Right ventricle myocardium inferior (tissue), 1 donor: ENCODE measurements at places on chromosomes 5 and 9.

DNA sequence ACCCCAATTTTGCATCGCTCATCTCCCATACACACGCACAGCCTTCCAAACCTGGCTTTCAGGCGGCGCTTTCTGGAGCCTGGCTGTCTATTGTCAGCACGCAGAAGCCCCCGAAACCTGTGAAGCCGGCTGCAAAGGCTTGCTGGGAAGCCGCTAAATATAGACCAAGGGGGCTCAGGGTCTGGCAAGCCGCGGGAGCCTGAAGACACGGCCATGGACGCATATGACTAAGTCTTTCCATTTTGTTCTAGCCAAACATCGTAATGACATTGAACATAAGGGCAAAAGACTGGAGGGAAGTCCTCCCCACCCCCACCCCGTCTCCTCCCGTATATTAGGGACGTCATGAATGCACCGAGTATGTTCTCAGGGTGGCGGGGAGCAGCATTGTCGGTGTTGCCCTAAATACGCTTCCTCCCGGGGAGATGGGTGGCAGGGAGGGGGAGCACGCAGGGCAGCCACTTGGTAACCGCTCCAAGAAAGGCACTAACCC lies 1.1 kb downstream of the CTNND2 start:
- no peak for DNase-seq

GRCh38 chr9:121725008-121725775 lies 73.8 kb downstream of the DAB2IP start:
- DNase-seq: peak; percentile 96

GRCh38 chr9:29668732-29669131 lies 2095.5 kb upstream of the C9orf72 start:
- DNase-seq: no peak

DNA sequence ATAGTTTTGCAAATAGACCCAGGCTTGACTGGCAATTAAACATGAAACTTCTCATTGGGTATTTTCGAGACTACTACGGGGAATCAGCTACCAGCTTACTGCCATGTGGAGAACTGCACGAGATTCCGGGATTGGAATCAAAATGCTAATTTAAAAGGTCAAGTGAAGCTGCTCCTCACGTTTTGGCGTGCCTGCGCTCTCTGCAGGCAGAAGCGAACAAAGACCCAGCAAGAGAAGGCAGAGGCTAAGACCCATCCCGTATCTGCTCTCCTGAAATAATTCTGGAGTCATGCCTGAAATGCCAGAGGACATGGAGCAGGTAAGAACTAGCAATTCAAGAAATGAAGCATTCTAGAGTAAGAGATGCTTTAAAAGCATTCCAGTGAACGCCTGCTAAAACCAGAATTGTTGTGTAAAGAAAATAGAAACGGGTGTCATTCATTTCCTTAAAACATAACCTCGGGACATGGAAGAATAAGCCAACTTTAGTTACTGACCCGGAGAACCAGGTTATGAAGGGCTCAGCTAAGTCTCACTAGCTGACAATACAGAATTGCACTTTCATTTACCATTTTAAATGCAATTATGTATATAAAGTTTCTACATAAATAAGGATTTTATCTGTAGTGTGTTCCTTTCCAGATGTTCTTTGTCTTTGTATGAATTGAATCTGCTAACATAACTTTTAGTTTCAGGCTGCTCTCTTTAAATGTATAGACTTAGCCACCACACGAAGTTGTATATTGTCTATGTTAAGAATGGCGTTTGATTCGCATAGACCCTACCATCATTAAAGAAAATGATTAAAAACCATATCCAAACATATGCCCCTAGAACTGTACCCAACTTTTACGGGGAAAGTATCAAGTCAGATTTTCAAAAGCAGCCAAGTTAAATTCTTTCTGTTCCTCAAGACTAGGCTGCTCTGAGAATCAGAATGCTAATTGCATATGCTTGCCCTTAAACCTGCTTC lies 2.0 kb upstream of the MAT2B start:
- DNase-seq: no peak

DNA sequence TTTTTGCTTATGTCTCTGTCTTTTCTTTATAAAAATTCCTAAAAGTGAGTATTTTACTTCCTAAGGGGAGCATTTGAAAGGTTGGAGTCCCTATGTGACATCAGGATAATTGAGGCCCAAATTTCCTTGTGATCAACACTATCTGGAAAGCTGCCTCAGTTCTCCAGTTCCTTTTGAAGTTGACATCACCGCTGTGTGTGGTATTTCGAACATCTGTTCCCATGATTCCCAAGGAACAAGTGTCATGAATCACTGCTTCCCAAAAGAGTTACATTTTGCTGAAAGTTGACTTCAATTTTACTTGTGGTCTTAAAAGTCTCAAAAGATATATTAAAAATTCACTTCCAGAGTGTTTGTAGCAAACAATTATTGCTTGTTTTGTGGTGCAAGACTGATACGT lies 452.1 kb upstream of the RGMB start:
- no peak for DNase-seq

- no peak for DNase-seq
Measured at GRCh38 chr9:2679011-2679410, 38.3 kb upstream of the KCNV2 start.

GRCh38 chr9:128254855-128255759 lies 20.7 kb downstream of the GOLGA2 start:
- DNase-seq: peak; percentile 83

DNA sequence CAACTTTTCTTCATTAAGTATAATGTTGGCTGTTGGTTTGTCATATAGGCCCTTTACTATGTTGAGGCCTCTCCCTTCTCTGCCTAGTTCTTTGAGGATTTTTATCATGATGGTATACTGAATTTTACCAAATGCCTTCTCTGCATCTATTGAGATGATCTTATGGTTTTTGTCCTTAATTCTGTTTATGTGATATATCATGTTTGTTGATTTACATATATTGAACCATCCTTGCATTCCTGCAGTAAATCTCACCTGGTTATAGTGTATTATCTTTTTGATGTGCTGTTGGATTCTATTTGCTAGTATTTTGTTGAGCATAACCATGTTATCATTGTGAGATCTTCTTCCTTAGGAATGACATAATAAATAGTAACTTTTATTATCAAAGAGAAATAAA lies 362.9 kb downstream of the CCDC171 start:
- no peak for DNase-seq

DNA sequence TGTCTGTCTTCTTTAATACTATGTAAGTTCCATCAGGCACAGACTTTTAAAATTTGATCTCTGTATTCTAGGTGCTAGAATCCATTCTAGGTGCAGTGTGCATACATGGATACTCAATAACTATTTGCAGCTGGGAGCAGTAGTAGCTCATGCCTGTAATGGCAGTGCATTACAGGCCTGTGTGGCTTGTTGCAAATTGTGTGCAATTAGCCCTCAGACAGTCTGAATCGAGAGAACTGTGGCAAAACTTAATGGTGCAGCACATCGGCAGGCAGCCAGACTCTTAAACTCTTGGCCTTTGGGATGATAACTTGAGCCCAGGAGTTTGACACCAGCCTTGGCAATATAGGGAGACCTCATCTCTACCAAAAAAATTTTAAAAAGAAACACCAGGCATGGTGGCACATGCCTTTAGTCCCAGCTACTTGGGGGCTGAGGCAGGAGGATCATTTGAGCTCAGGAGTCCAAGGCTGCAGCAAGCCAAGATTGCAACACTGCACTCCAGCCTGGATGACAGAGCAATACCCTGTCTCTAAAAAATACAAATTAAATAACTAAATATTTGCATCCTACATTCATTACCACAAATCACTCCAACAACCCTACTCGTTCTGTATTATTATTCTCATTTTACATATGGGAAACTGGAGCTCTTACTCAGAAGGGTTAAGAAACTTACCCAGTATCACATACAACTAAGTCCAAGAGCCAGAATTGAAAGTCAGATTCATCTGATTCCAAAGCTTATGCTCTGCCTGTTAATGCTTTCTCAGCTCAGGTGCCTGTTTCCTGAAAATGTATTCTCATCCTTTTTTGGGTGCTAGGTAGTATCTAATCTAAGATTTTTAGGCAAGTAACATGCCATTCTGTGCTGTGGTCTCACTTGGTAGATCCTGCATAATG lies 30.1 kb downstream of the PRKACG start:
- no peak for DNase-seq

GRCh38 chr5:38888041-38888440 lies 42.2 kb downstream of the OSMR start:
- no peak for DNase-seq

GRCh38 chr5:33888587-33888986 lies 3.2 kb downstream of the ADAMTS12 start:
- no peak for DNase-seq
